D721Med (cell line): ENCODE measurements at places on chromosomes 1 and 21.

- DNase-seq: no peak
These were observed 70.2 kb downstream of the TRIM11 start for GRCh38 chr1:228336308-228337030.

DNA sequence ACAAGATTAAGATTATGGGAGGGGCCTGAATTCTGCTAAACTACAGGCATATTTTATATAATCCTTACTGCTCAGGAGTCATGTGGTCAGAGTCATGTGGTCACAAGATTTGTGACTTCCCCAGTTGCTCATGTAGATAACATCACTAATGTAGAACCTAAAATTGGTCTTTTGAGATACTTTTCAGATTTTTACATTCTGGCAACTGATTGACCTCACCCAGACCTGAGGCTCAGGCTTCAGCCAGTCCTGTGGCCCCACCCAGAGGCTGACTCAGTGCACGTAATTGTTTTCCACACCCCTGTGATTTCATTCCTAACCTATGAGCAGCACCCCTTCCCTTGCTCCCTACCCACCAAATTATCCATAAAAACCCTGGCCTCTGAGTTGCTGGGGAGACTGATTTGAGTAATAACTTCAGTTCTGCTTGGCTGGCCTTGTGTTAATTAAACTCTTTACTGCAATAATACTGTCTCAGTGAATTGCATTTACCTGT, 41.7 kb upstream of the ZNF326 start:
- no peak for DNase-seq

GRCh38 chr1:167221126-167221737, 546 bp downstream of the POU2F1 start:
- no peak for DNase-seq

DNA sequence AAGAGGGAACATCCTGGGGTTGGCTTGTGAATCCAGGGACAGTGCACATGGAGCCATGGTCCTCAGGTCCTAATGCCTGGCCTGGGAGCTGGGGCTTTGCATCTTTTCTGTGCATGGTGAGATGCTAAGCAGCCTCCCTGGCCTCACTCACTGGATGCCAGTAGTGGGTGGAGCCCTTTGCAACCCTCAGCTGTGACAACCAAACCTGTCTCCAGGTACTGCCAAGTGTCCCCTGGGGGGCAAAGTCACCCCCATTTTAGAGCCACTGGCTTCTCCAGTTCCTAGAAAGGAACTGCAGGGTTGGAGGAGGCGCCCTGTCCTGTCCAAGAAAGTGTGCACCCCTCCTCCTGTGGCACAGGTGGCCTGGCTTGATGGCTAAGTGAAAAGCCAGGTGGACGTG, 44.6 kb upstream of the GRIK3 start:
- DNase-seq: no peak

DNA sequence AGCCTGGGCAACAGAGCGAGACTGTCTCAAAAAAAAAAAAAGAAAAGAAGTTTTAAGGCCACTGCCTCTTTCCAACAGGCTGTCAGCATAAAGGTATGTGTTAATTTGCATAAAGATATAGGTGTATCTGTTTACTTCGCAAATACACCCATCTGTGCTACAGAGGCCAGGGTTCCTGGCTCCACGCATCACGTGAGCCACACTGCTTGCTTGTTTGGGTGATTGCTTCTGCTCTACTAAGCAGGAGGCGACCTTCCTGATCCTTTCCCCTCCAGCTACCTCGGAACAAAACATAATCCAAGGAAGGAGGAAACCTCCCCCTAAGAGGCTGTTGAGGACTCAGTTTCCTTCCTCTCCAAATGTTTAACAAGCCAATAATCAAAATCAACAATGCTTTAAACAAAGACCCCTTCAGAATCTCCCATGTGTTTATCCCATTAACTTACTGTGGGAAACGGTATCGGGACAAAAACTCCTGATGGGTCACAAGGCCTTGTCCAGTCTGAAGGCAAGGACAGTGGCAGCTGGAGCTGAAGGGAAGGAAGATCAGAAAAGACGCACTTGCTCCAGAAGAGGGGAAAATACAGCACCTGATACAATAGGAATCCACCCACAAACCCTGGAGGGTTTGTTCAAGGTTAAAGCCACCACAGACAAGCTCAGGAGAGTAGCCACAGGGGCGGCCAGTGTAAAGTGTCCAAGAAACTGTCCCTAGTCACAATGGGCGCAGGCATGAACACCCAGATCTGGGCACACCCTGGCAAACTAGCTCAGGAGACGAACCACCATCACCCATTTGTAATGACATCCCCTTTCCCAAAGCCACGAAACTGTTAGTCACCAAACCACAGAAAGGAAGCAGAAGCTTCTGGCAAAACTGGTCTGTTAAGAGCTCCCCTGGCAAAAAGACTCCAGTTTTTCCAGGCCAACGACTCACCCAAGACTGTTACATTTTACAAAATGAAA, 17.2 kb downstream of the CTNNBIP1 start:
- no peak for DNase-seq

DNA sequence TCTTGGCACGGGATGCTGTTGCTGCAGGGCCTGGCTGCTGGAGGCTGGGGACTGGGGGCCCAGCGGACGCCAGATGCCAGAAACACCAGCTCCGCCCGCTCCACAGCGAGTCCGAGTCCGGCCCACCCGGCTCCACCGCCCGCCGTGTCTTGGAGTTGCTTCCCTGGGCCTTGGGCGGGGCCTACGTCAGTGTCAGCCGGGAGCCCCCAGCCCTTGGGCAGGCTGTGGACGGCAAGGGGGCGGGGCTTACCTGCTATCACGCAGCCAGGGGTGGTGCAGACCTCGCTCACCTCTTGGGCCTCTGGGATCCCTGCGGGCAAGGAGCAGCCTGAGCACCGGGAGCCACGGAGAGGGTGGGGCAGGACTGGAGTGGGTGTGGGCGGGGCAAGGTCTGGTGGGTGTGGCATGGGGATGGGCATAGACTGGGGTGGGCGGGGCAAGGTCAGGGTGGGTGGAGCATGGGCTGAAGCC, 21.8 kb downstream of the MMEL1 start:
- no peak for DNase-seq

DNA sequence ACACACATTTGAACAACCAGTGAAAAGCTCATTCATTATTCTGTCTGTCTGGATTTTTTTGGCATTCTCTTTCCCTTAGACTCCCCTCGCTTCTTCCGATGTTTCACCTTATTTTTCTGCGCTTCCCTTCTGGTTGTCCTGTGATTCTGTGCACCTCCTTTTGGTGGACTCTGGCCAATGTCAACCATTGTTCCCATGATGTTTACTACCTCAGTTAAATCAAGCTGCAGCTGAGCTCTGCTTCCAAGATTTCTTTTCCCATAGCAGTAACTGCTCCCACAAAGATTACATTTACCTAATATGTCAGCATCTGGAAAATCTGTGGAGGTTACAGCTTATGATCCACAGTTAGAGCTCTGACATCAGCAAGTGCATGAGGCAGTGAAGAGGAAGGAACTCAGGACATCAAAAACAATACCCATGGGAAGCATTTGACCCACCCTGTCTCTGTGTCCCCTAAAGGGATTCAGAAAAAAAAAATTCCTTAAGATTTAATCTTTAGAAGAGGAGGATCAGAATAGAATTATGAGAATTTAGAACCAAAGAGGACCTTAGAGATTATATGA, 69.9 kb upstream of the ADAMTS5 start:
- no peak for DNase-seq

- no peak for DNase-seq
These were observed 13.8 kb upstream of the FGR start for GRCh38 chr1:27648602-27649305.

DNA sequence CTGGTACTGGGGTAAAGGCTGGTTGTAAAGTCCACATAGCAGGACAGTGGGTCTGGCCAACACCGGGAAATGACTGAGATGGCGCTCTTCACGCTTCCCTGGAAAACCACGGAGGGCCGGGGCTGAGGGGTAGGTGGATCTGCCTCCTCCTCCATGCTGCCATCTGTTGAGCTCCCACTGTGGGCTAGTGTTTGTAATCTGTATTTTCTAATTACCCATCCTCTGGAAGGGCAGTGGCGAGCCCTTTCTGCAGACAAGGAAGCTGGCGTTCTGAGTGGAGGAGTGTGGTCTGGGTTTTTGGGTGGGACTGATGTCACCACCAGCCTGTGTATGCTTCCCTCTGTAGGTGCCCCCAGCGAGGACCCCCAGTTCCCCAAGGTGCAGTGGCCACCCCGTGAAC, 34.1 kb upstream of the LHX4 start:
- DNase-seq: no peak
